ENCODE measurements at places on chromosomes 5 and 9.
A peak's percentile ranks its signal among the peaks of the same experiment; 100 is the strongest.

DNA sequence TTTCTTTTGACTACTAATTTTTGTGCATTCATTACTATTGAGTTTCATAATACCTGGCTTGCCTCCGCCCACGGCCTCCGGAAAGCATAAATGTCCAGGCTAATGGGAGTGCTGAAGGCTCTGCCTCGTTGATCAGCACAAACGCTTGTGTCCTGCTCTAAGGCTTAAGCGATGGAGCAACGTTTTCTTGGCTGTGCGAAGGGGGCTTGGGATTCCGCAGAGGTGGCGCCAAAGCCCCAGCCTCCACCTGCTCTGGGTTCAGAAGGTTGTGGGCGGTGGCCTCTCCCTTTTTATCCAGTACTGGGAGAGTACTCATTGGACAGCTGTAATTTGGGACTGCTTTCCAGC lies 19.7 kb downstream of the ANXA2R start:
- peak; percentile 65 for DNase-seq

GRCh38 chr5:53983568-53984460 lies 326.6 kb downstream of the ARL15 start:
- peak; percentile 57 for DNase-seq

DNA sequence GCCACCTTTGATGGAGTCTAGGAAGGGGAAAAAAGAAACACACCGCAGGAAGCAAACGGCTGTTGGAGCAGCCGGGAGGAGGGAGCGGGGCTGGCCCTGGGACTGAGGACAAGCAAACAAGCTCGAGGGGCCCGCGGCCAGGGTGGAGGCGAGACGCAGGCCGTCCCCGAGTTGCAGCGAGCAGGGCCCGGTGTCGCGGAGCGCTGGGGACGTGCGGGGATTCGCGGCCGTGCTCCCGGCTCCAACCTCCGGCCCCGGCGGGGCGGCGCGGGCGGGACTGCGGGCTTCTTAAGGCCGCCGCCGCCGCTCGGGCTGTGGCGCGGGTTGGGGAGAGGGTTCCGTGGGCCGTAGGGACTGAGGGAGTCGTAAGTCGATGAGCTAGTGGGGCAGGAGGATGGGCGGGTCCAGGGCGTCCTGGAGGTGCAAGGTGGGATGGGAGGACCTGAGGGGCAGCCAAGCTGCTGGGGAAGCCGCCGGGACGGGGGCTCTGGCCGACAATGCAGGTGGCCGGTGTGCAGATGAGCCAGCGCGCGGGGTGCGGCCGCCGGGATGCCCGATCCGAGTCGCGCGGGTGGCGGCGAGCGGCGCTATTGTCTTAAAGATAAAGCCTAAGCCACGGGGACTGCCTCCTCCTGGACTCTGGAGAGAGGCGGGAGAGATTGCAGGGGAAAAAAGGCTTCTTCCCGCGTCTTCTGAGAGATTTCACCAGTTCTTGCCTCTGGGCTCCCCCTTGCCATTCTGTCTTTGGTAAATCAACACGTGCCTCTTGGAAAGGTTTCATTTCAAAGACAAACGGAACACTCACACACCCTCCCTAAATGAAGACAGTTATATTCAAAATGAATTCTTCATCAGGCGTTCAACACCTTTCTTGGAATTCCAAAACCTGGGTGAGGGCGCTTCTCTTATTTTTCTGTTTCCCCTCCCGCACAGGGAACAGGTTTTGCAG lies 1.6 kb upstream of the HAPLN1 start:
- peak; percentile 78 for DNase-seq

DNA sequence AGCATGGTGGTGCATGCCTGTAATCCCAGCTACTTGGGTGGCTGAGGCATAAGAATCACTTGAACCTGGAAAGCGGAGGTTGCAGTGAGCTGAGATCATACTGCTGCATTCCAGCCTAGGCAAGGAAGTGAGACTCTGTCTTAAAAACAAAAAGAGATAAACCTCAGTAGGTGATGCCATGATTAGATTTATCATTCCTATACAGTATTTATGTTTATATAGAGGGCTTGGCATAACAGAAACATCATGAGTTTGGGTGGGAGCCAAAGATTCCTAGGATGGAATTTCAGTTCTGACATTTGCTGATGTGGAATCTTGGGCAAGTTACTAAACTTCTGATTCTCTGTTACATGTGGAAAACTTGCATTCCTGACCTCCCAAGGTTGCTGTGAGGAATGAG lies 22.3 kb downstream of the RFK start:
- DNase-seq, result peak; percentile 74

DNA sequence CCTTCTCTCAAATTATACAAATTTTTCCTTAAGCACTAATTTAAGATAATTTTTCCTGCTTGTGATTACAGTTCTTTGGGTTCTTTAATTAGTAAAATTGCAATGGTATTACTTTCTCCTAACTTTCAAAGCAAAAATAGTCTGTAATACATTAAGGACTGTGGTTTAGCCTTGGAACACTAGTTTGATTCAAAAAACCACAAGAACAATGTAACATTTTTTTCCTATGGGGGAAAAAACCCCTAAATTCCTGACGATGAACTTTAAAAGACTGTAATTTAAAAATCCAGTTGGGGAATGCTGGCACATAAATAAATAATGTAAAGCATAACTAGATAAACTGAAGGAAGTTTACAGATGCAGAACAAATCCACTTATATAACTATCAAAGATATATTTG lies 65.3 kb downstream of the CDC14B start:
- DNase-seq, result peak; percentile 37

DNA sequence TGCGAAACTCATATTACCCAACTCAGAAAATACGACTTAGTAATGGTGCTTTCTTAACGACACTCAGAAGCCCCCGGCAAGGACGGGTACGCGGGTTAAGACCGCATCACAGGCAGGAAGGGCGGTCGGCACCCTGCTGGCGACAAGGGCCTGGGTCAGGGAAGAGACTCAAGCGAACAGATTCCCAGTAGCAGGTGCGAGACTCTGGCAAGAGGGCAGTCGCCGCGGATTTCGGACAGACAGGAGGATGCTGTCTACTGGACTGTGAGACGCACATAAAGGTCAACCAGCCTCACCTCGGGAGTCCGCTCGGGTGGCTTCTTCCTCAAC lies 398 bp downstream of the RAPGEF6 start:
- no peak for DNase-seq

GRCh38 chr9:126055381-126055985 lies 271.1 kb upstream of the MVB12B start:
- DNase-seq, result peak; percentile 28

DNA sequence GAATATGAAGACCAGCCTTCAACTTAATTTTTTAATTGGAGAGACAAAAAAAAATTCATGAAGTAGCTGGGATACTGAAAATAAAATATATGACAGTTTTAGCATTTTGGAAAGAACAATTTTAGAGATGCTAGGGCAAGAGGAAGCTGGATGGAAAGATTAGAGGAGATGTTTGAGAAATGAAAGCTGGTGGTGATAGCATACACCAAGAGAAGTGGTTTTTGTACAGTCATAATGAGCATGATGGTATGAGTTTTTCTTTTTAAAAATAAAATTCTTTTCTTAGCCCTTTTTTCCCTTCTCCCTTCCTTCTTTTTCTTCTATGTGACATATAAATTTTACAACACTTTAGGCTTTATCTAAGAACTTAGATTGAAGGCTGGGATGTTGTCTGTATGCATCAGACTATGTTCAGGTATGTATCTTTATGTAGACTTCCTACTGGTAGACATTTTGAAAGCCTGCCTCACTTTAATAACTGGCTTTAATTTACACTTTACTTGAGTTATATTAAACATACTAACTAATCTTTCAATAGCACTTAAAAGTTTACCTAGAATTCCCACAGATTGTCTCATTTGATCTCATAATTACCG lies 522.5 kb downstream of the TLE4 start:
- DNase-seq, result no peak

DNA sequence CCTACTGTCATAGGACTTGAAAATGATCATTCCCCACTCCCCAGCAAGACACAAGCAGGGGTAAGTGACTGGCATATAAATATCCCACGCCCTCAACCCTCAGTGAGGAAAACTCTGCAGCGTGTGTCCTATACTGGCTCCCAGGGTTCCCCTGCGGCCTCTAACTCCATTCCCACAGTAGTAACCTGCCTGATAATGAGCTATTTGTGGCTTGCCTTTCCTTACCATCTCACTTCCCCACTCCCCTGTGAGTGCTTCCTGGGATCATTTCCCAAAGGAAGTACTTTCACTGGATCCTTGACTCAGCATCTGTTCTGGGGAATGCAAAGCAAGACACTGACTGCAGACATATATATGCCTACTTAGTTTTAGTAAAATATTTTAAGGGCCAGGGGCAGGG lies 14.3 kb downstream of the CDC14B start:
- DNase-seq, result no peak

GRCh38 chr5:168430296-168430695 lies 56.0 kb upstream of the RARS1 start:
- DNase-seq, result no peak

- no peak for DNase-seq
Observed at GRCh38 chr5:179115845-179116524, 55.8 kb downstream of the ZNF354C start.

DNA sequence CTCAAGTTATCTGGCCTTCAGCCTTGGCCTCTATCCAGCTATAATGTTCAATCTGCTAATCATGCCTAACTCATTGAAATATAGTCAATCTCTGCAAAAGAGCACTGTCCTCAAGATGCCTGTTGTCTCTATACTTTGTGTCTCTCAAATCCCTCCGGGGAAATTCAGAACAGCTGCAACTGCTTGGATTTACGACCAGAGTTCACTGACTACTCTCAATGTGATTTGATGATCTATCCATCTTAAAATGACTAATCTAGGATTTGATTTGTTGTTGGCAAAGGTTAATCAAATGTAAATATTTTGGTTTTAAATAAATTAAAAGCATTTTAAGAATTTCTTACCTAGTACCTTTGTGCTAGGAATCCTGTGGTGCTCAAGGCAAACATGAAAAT lies 40.9 kb downstream of the SVEP1 start:
- no peak for DNase-seq

GRCh38 chr9:109010746-109011145 lies 2.6 kb downstream of the CTNNAL1 start:
- peak; percentile 90 for DNase-seq

DNA sequence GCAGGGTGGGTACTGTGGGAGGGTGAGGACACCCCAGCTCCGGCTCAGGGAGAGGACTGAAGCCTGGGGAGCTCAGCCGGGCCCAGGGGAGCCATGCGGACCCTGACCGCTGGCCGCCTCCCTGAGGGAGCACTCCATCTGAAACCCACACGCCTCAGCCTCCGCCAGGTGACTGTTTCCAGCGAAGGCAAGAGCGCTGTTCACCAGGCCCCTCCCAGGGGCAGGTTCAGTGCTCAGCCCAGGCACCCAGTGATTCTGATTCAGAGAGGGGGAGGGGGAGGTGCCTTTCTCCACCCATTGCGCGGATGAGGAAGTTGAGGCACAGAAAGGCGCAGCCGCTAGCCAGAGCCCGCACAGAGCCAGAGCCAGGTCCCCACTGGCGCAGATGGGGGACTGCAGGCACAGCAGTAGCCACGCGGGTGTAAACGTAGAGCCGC lies 27.0 kb downstream of the ADGRD2 start:
- no peak for DNase-seq

DNA sequence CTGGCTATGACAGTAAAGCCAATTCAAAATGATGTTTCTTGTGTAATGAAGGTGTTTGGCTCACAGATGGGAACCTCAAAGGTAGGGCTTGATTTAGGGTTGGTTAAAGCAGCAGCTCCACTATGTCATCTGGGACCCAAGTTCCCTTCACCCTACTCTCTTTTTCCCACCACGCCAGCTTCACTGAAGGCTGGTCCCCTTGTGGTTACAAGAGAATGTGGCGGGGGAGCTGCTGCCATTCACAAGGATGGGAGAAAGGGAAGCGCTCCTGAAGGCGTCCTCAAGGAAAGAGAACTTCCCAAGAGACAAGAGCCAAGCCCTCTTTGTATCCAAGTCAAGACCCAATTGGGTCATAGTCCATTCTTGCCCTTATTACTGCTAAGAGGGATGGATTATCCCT lies 72.7 kb downstream of the NTRK2 start:
- DNase-seq, result no peak

GRCh38 chr5:40386289-40386688 lies 293.4 kb upstream of the PTGER4 start:
- no peak for DNase-seq

DNA sequence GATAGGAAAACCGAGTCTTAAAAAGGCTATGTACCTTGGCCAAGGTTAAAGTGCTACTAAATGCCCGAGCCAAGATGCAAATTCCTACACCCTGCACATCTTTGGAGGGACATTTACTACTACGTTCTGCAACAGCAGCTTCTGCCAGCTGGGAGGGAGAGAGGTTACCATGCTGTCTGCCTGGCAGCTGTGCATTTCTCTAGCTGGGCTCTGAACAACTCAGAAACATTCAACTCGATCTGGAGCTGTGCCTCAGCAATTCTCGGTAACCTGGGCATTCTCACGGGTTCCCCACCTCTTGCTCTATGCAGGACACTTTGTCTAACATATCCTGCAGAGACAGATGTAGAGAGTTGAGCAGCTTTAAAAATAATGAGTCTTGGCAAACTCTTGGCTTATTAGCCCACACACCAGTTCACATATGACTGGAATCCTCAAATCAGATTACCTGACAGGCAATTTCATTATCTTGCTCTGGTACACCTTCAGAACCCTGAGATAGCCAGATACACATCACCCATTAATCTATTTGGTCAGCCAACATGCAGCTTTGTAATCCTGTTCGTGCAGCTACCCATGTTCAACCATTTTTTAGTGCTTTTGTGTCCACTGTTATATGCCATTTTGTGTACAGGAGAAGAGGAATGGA lies 115.8 kb downstream of the EFNA5 start:
- no peak for DNase-seq

GRCh38 chr9:14500705-14501104 lies 186.8 kb upstream of the NFIB start:
- DNase-seq, result no peak

- DNase-seq, result no peak
Observed at GRCh38 chr5:54463713-54464112, 8.2 kb downstream of the HSPB3 start.

DNA sequence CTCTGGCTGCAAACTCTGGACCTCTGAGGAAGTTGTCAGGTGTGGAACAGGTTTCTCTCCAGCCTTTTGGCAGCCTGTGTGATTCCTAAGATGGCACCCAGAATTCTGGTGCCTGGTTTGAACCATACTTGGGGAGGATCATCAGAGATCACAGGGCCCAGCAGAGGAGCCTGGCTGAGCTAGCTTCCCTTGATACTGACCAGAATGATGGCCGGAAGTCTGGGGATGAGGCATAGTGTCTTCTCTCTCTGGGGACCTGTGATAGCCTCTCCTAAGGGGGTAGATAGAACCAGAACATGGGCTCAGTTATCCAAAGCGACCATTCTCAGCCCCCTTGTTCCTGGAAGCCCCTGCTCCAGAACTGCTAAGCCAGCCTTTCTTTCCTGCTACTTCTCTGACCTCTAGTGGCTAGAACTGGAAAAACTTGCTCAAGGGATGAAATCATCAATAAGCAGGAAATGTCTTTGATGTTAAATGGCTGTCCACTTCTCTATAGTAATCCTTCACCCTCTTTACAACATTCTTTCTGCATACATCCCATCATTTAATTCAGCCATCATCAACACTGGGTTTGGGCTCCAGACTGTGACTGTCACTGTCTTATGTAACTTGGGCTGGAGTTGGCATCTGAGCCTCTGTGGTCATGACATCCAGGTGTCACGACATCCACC lies 55.1 kb downstream of the C9orf152 start:
- DNase-seq, result peak; percentile 50

GRCh38 chr5:143775258-143775657 lies 36.7 kb upstream of the HMHB1 start:
- peak; percentile 51 for DNase-seq

Measured in amniotic epithelial cell (primary cell).